ENCODE measurements at places on chromosomes 2 and 18. TPM values are rescaled to one million over a fixed set of nuclear protein-coding genes. Genes with fewer than 3 reads are reported as not detected.
A peak's percentile ranks its signal among the peaks of the same experiment; 100 is the strongest.

- DNase-seq, result no peak
Observed at GRCh38 chr2:137659616-137660015, 304.7 kb upstream of the HNMT start.

DNA sequence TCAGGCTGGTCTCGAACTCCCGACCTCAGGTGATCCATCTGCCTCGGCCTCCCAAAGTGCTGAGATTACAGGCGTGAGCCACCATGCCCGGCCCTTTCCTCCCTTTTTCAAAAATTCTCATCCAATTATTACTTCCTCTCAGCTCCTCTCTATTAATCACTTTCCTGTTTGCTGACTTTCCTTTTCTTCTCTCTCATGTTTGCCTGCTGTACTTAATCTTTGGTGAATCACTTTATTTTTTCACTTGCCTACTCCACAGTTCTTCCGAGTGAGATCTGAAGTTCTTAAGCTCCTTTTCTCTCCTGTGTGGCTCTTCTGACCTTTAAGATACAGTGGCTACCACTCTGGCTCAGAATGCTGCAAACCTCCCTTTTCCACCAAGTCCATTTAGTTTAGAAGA is 126.3 kb upstream of the SERTAD2 start:
- no peak for DNase-seq

- no peak for DNase-seq
Observed at GRCh38 chr2:159573846-159574606, 42.3 kb downstream of the BAZ2B start.

The CAPN14 gene
- not detected for total RNA-seq

GRCh38 chr2:70425682-70426301 is 123.9 kb upstream of the FAM136A start:
- DNase-seq, result peak; percentile 50

GRCh38 chr2:60538101-60538500 is 15.4 kb downstream of the BCL11A start:
- DNase-seq, result no peak

GRCh38 chr2:20104900-20105545 is 53.6 kb upstream of the LAPTM4A start:
- no peak for DNase-seq

DNA sequence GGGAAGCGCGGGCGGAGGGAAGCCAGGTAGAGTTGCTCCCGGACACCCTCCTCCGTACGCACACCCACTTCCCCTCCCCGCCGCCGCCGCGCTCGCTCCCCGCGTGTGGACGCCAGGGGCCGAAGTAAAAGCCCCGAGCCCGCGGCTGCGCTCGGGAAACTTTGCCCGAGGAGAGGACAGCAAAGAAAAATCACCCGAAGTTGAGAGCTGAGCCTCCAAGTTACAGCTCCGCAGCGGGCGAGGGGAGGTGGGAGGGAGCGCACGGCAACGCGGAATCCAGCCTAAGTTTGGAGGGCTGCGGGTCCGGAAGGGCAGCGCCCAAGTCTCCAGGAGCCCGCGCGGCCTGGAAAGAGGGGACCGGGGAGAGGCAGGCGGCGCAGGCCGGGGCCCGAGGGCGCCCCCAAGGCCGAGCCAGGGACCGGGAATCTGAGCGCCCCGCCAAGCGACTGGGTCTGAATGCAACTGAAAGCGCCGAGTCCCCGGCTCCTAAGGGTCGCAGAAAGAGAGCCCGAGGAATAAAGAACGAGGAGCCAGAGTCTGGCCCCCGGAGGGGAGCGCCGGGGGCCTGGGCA is 706 bp upstream of the BCL11A start:
- DNase-seq, result no peak
